ENCODE measurements at places on chromosomes 2 and 18. TPM values are rescaled to one million over a fixed set of nuclear protein-coding genes. Genes with fewer than 3 reads are reported as not detected.

- no peak overlapping the region for H3K4me3 ChIP-seq
- H3K27ac ChIP-seq: no peak overlapping the region
- H3K27me3 ChIP-seq: no peaks in the 10 kb centered on the region
- no peaks in the 10 kb centered on the region for H3K36me3 ChIP-seq
- H3K4me1 ChIP-seq: peaks cover 45% of the 10 kb centered on the region
Observed at GRCh38 chr2:101401326-101401665, 14.0 kb upstream of the CREG2 start.

DNA sequence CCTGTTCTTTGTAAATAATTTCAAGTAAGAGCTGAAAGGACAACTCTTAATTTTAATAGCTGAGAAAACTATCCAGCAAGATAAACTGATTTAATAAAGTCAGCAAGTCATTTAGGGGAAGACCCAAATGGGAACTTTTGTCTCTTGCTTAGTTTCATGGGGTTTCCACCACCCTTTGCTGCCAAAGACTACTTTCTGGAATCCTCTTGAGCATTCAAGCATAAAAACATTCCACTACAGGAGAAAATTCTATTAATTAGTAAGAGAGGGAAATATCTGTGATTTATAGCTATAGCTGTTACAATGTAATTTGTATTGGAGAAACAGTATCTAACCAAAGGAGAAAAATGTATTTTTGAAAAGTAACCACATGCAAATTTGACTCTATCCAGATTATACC lies 20.6 kb downstream of the EFEMP1 start:
- H3K4me3 ChIP-seq: no peak overlapping the region
- H3K27ac ChIP-seq: no peak overlapping the region
- H3K4me1 ChIP-seq: no peaks in the 10 kb centered on the region
- DNase-seq: no peak
- H3K36me3 ChIP-seq: no peaks in the 10 kb centered on the region

DNA sequence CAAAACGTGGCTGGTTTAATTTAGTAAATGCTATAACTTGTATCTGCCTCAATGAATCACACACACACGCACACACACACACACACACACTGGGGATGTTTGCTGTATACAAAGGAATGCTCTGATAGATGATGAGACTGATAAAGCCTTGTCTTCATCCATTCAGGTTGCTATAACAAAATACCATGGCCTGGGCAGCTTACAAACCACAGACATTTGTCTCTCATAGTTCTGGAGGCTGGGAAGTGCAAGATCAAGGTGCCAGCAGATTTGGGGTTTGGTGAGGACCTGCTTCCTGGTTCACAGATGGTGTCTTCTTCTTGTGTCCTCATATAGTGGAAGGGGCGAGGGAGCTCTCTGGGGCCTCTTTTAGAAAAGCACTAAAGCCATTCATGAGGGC lies 149.5 kb upstream of the HDAC4 start:
- H3K27me3 ChIP-seq: no peaks in the 10 kb centered on the region
- no peaks in the 10 kb centered on the region for H3K36me3 ChIP-seq
- H3K27ac ChIP-seq: no peak overlapping the region

DNA sequence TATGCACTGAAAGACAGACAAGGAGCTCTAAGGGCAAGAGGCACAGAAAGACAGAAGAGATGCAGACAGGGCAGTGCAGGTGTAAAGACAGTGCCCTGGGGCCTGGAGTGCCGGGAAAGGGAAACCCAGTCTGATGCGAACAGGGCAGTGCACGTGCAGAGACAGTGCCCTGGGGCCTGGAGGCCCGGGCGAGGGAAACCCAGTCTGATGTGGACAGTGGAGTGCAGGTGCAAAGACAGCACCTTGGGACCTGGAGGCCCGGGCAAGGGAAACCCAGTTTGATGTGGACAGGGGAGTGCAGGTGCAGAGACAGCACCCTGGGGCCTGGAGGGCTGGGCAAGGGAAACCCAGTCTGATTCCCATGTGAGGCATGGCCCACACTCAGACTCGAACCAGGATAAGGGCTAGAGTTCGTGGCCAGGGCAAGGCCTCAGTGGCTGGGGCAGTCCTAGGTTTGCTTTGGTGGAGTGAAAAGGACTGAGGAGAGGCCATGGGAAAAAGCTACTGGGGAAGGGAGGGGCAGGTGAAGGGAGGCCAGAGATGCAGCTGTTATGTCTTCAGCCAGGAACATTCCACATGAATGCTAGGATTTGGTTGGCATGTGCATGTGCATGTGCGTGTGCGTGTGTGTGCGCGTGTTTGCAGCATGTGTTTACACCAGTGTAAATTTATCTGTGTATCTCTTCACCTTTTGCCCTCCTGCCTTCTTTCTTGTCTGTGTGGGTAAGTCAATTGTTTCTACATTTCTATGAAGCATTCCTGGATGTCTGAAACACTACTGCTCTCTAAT lies 39.1 kb upstream of the DNMT3A start:
- H3K27ac ChIP-seq: no peak overlapping the region
- no peak overlapping the region for H3K4me3 ChIP-seq
- H3K4me1 ChIP-seq: peaks cover 35% of the 10 kb centered on the region

DNA sequence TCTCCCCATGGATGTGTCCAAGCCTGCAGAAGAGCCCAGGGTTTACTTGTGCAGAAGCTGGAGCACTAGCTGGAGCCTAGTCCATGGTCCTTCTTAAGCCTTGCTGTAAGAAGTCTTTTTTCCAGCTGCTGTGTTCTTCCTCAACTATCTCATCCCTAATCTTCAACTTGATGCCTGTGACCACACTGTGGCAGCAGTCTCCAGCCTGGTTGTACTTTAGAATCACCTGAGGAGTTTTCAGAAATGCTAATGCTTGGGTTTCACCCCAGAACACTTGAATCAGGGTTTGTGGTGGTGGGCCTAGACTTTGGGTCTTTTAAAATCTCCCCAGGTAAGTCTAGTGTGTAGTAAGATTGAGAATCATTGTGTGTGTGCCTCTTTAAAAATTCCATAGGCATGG lies 173.6 kb downstream of the ADCYAP1 start:
- no peak overlapping the region for H3K27ac ChIP-seq
- no peaks in the 10 kb centered on the region for H3K4me1 ChIP-seq
- no peaks in the 10 kb centered on the region for H3K27me3 ChIP-seq

LYG1 gene
- 0.29 TPM for polyA plus RNA-seq

LDLRAD4 gene
- polyA plus RNA-seq: 13.5 TPM

- no peak overlapping the region for H3K4me3 ChIP-seq
- H3K27ac ChIP-seq: no peak overlapping the region
- no peaks in the 10 kb centered on the region for H3K4me1 ChIP-seq
- H3K27me3 ChIP-seq: no peaks in the 10 kb centered on the region
- no peak for DNase-seq
- no peaks in the 10 kb centered on the region for H3K36me3 ChIP-seq
Observed at GRCh38 chr18:13390196-13390595, 171.6 kb downstream of the LDLRAD4 start.

TBR1 gene
- polyA plus RNA-seq: not detected

DNA sequence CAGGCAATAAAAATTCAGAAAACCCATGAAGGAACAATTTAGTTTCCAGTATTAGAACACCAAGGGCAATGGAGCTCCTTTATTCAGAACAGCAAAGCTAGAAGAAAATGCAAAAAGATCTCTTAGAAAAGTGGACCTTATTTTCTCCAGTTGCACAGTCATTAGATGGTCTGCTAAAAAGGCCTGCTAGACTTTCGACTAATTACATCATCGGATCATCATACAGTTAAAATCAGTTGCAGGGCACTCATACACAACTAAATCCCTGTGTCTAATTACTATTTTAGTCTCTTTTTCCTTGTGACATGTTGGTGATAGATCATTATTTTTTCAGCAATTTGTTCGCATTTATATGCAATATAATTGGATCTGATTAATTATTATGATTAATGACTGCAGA lies 425.3 kb downstream of the NR4A2 start:
- H3K27me3 ChIP-seq: no peaks in the 10 kb centered on the region
- no peak overlapping the region for H3K4me3 ChIP-seq
- H3K27ac ChIP-seq: no peak overlapping the region
- no peak for DNase-seq

- no peaks in the 10 kb centered on the region for H3K36me3 ChIP-seq
- H3K27ac ChIP-seq: no peak overlapping the region
- no peaks in the 10 kb centered on the region for H3K27me3 ChIP-seq
- H3K4me1 ChIP-seq: no peaks in the 10 kb centered on the region
Observed at GRCh38 chr2:221612161-221612560, 40.1 kb upstream of the EPHA4 start.

DNA sequence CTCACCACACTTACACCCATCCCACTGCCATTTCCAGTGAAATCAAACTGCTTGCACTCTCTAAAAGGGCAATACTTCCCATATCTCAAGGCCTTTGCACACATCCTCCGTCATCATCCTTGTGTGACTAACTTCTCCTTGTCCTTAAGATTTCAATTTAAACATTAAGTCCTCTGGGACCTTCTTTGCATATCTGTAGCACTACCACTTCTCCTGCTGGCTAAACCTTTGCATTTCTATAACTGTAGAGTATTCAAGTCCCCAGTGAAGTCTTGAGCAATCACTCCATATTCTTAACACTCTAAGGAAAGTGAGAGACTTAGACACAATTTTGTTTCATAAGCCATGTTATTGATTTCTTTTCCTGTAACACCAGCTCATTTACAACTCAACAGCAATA lies 136.8 kb upstream of the EPHA4 start:
- H3K27me3 ChIP-seq: no peaks in the 10 kb centered on the region
- H3K4me1 ChIP-seq: no peaks in the 10 kb centered on the region
- H3K36me3 ChIP-seq: no peaks in the 10 kb centered on the region
- no peak for DNase-seq

GRCh38 chr18:24003903-24004640 lies 10.5 kb upstream of the TTC39C start:
- no peak overlapping the region for H3K4me3 ChIP-seq
- no peaks in the 10 kb centered on the region for H3K4me1 ChIP-seq
- H3K27ac ChIP-seq: no peak overlapping the region
- no peak for DNase-seq

DNA sequence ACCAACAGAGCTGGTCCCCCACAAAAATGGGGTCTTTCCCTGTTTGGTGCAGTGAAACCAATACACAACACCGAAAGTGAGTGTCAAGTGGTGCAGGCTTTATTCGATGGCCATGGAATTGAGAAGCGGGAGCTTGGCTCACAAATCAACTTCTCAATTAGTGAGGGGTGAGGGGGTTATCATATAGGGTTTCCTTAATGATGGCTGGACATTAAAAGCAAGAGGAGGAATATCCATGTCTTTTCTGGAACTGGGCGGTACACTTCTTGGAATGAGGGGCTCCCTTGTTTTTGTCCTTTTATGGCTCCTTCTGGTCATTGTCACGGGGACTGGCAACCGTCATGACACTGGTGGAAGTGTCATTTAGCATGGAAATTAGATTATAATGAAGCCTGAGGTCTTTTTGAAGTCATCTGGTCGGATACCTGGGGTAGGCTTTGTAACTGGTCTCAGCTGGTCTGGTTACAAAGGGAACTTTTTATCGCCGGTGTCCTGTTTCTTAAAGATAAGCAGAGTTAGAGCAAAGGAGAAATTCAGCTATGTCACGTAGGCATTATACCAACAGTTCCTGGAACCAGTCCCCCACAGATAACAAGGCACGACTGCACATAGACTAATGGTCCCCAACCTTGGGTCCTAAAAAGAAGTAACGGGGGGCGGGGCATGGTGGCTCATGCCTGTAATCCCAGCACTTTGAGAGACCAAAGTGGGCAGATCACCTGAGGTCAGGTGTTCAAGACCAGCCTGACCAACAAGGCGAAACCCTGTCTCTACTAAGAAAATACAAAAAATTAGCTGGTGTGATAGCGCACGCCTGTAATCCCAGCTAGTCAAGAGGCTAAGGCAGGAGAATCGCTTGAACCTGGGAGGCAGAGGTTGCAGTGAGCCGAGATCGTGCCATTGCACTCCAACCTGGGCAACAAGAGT lies 93.5 kb upstream of the NDUFV2 start:
- DNase-seq: no peak
- H3K4me3 ChIP-seq: no peak overlapping the region
- H3K4me1 ChIP-seq: no peaks in the 10 kb centered on the region
- no peaks in the 10 kb centered on the region for H3K36me3 ChIP-seq
- no peak overlapping the region for H3K27ac ChIP-seq

- peaks cover 27% of the 10 kb centered on the region for H3K36me3 ChIP-seq
- no peaks in the 10 kb centered on the region for H3K4me1 ChIP-seq
- H3K27ac ChIP-seq: no peak overlapping the region
- no peaks in the 10 kb centered on the region for H3K27me3 ChIP-seq
- DNase-seq: no peak
Observed at GRCh38 chr2:29184531-29184930, 69.3 kb downstream of the CLIP4 start.

DNA sequence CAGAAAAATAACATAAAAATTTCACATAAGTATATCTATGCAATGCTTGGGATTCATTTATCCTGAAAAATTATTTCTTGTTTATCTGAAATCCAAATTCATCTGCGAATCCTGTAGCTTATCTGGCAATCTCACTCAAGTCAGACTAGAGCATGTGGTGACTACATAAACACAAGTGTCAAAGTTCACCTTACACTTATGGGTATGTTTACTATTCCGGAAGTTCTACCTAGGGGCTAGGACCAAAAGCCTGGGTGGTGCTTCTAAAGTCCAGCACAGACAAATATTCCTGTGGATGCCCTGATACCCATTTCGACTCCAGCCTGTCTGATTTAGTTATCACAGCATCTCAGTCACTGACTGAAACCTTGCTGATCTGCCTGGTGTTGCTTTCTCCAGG lies 364.0 kb downstream of the METTL4 start:
- H3K4me3 ChIP-seq: no peak overlapping the region
- DNase-seq: no peak

GNAL gene
- polyA plus RNA-seq: 0.03 TPM

DNA sequence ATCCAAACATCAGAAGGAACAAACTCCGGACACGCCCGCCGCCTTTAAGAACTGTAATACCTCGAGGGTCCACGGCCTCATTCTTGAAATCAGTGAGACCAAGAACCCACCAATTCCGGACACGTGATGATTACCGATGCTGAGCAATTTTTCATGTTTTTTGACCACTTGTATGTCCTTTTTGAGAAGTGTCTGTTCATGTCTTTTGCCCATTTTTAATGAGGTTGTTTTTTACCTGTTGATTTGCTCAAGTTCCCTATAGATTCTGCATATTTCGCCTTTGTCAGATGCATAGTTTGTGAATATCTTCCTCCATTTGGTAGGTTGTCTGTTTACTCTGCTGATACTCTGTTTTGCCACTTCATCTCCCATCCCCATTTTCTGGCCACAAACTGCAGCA lies 150.4 kb downstream of the IRS1 start:
- peaks cover 16% of the 10 kb centered on the region for H3K4me1 ChIP-seq
- H3K27me3 ChIP-seq: peaks cover 44% of the 10 kb centered on the region
- H3K36me3 ChIP-seq: no peaks in the 10 kb centered on the region

DNA sequence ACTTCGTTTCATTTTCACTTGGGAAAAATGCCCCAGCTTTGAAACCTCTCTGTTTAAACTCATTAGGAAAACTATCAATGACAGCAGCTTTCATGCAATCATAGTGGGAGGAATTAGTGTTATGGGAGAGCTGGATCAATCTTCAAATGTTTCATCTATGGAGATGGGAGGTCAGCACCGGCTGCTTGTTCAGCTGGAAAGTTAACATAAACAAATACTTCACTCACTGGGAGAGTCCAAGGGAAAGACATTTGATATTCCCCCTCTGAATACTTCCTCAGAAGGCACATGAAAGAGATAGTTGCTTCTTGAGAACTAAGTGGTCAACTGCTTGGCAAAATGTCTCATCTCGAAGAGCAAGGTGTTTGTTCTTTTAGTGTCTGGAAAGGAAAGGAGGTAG lies 7.3 kb downstream of the LYPD1 start:
- peaks cover 25% of the 10 kb centered on the region for H3K27me3 ChIP-seq
- H3K36me3 ChIP-seq: no peaks in the 10 kb centered on the region
- H3K4me3 ChIP-seq: no peak overlapping the region

PLGLB2 gene
- polyA plus RNA-seq: not detected
